ENCODE measurements at places on chromosomes 4 and X.

DNA sequence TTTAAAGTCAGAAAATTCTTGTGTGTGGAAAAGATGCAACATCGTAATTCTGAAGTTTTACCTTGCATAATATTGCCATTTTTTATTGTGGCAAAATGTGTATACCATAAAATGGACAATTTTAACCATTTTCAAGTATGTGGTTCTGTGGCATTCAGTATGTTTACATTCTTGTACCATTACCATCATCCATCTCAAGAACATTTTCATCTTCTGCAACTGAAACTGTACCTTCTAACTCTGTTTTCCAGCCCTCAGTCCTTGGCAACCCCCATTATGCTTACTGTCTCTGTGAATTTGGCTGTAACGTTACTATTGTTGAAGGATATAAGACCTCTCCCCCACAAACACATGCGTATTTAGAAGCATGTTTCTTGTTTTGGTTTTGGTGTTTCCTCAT, 123.2 kb downstream of the BMPR1B start:
- no peak for DNase-seq

DNA sequence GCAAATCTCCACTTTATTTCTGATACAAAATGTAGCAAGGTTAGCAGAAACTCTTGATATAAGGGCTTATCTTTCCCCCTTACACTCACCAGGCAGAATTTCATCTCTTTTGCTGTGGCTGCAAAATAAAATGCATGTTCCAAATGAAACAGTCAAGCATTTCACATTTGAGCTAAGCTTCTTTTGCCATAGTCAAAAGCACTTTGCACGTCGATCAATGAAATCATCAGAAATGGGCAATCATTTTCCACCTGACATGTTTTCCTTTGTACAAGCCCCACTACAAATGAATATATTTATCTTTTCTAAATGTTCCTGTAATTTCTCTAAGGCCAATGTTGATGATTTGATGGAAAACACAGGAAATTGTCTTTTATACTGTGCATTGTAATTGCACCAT, 178.4 kb downstream of the ANKRD50 start:
- no peak for DNase-seq

DNA sequence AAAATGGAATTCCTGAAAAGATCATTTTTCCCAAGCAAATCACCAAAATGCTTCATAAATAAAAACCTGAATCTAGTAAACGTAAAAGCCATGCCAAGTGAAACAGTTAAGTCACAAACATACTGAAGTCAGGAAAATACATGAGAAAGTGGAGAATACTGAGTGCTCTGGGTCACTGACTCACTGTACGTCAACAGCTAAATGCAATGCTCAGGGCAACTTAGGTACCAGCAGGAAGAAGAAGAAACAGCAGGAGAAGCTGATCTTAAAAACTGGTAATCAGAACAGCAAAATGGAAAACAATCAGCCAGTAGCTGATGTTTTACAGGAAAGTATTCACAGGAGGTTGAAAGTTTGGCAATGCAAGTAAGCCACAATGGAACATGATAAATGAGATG, 252.6 kb upstream of the ETNPPL start:
- DNase-seq, result no peak

DNA sequence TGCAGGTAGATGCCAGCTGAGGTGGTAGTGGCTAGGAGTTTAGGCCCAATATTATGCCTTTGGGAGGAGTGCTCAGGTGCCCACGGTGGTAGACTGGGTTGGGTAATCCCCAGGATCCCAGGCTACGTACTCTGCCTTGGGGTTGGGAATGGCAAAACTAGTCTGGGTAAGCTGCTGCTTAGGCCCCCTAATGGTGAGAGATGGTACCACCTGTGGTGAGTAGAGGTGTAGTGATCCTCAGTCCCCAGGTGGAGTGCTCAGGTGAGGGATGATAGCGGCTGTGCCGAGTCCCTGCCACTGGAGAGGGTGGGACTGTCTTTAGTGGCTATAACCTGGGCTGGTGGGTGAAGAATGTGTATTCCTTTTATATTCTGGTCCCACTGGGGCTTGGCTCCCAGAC, 75.2 kb downstream of the IL1RAPL2 start:
- DNase-seq, result no peak

GRCh38 chr4:108700081-108700757, 49.8 kb downstream of the OSTC start:
- DNase-seq, result no peak

- no peak for DNase-seq
Measured at GRCh38 chr4:68349279-68349648, 626 bp downstream of the YTHDC1 start.

GRCh38 chr4:152094970-152095700, 334.3 kb upstream of the GATB start:
- DNase-seq, result no peak

- DNase-seq, result no peak
Measured at GRCh38 chrX:110965409-110966090, 130.4 kb upstream of the PAK3 start.

- DNase-seq, result no peak
Measured at GRCh38 chr4:140052050-140052449, 101.9 kb downstream of the MAML3 start.

- no peak for DNase-seq
Measured at GRCh38 chr4:69860052-69860451, at the start of gene SULT1E1. Gene SULT1E1 (minus strand): TSS chr4:69860145. CDS start chr4:69857644, 2,501 bp downstream.

Data from stimulated activated CD8-positive, alpha-beta memory T cell treated with anti-CD3 and anti-CD28 coated beads, Interleukin-15, amount 100 ng/mL, for 24 hours (primary cell).